ENCODE measurements at places on chromosomes 3 and 15. TPM values are rescaled to one million over a fixed set of nuclear protein-coding genes. Genes with fewer than 3 reads are reported as not detected.
A peak's percentile ranks its signal among the peaks of the same experiment; 100 is the strongest.

Gene REC114
- total RNA-seq: not detected

GRCh38 chr3:187974871-187975271 is 179.1 kb upstream of the LPP start:
- no peak overlapping the region for H3K4me3 ChIP-seq
- DNase-seq: no peak
- H3K36me3 ChIP-seq: no peaks in the 10 kb centered on the region
- peaks cover 4% of the 10 kb centered on the region for H3K27me3 ChIP-seq
- peaks cover 6% of the 10 kb centered on the region for H3K4me1 ChIP-seq

GRCh38 chr3:4771243-4771642 is 208.0 kb upstream of the BHLHE40 start:
- DNase-seq: no peak
- H3K4me1 ChIP-seq: peaks cover 5% of the 10 kb centered on the region
- H3K27ac ChIP-seq: no peak overlapping the region
- H3K36me3 ChIP-seq: peaks cover 3% of the 10 kb centered on the region

- H3K4me3 ChIP-seq: no peak overlapping the region
- peaks cover 14% of the 10 kb centered on the region for H3K4me1 ChIP-seq
- H3K36me3 ChIP-seq: no peaks in the 10 kb centered on the region
- H3K27me3 ChIP-seq: no peaks in the 10 kb centered on the region
Measured at GRCh38 chr15:85048430-85048829, 66.8 kb downstream of the PDE8A start.

Gene CHRM5
- total RNA-seq: not detected

Gene ZIC4
- total RNA-seq: not detected

GRCh38 chr3:180626844-180627243 is 24.9 kb downstream of the TTC14 start:
- no peak overlapping the region for H3K4me3 ChIP-seq
- no peaks in the 10 kb centered on the region for H3K4me1 ChIP-seq
- H3K27me3 ChIP-seq: no peaks in the 10 kb centered on the region

Gene TNIK
- total RNA-seq: 38.1 TPM

- no peaks in the 10 kb centered on the region for H3K36me3 ChIP-seq
- H3K4me1 ChIP-seq: peaks cover 34% of the 10 kb centered on the region
- DNase-seq: no peak
Measured at GRCh38 chr3:70067860-70068521, 68.5 kb downstream of the SAMMSON start.

Gene SLC2A2
- total RNA-seq: 1.9 TPM

Gene ATP13A4
- total RNA-seq: 10.2 TPM

DNA sequence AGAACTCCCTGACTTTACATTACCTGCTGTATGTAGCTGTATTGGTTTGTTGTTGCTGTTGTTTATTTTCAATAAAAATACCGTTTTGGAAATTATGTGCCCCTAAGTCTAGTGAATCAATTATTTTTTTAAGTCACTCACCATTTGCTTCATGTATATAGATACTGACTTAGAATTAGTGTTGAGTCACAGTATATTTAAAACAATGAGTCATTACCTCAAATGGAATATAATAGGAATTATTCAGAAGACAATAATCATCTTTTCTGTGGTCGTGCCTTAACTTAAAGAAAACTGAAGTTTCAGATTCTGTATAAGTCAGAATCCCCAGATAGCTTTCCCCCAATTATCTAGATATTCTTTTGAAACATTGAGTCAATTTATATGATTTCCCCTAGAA is 21.0 kb upstream of the ALDH1A2 start:
- no peak overlapping the region for H3K4me3 ChIP-seq
- H3K36me3 ChIP-seq: no peaks in the 10 kb centered on the region
- peaks cover 12% of the 10 kb centered on the region for H3K27me3 ChIP-seq

Gene ASB7
- total RNA-seq: 14.8 TPM

GRCh38 chr3:195365371-195365770 is 77.4 kb downstream of the ACAP2 start:
- no peak overlapping the region for H3K27ac ChIP-seq
- H3K27me3 ChIP-seq: no peaks in the 10 kb centered on the region
- no peaks in the 10 kb centered on the region for H3K4me1 ChIP-seq

DNA sequence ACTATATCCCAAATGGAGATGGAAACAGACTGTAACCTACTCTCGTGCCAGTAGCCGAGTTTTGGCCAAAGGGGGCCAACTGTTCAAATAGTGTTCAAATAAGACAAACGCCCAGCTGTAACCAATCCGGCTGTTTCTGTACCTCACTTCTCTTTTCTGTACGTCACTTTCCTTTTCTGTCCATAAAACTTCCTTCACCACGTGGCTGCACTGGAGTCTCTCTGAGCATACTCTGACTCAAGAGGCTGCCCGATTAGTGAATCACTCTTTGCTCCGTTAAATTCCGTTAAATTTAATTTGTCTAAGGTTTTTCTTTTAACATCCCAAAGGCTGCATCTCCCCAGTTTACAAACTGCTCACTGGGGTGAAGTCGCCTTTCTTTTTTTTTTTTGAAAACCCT is 219.2 kb upstream of the P2RY1 start:
- H3K36me3 ChIP-seq: no peaks in the 10 kb centered on the region
- peaks cover 5% of the 10 kb centered on the region for H3K4me1 ChIP-seq
- H3K4me3 ChIP-seq: no peak overlapping the region
- H3K27ac ChIP-seq: no peak overlapping the region
- no peaks in the 10 kb centered on the region for H3K27me3 ChIP-seq

DNA sequence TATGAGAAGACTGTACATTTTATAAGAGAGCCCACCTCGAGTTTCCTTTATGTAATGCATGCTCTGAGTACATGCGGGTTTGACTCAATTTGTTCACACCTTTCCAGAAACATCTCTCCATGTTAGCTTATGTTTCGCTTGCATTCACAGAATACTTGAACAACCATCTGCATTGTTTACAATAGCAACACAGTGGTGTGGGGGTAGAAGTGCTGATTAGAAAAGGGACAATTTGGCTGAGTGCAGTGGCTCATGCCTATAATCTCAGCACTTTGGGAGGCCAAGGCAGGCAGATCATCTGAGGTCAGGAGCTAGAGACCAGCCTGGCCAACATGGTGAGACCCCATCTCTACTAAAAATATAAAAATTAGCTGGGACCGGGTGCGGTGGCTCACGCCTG is 60.9 kb downstream of the NCEH1 start:
- no peaks in the 10 kb centered on the region for H3K36me3 ChIP-seq
- H3K27me3 ChIP-seq: no peaks in the 10 kb centered on the region
- no peak overlapping the region for H3K4me3 ChIP-seq
- peaks cover 6% of the 10 kb centered on the region for H3K4me1 ChIP-seq

DNA sequence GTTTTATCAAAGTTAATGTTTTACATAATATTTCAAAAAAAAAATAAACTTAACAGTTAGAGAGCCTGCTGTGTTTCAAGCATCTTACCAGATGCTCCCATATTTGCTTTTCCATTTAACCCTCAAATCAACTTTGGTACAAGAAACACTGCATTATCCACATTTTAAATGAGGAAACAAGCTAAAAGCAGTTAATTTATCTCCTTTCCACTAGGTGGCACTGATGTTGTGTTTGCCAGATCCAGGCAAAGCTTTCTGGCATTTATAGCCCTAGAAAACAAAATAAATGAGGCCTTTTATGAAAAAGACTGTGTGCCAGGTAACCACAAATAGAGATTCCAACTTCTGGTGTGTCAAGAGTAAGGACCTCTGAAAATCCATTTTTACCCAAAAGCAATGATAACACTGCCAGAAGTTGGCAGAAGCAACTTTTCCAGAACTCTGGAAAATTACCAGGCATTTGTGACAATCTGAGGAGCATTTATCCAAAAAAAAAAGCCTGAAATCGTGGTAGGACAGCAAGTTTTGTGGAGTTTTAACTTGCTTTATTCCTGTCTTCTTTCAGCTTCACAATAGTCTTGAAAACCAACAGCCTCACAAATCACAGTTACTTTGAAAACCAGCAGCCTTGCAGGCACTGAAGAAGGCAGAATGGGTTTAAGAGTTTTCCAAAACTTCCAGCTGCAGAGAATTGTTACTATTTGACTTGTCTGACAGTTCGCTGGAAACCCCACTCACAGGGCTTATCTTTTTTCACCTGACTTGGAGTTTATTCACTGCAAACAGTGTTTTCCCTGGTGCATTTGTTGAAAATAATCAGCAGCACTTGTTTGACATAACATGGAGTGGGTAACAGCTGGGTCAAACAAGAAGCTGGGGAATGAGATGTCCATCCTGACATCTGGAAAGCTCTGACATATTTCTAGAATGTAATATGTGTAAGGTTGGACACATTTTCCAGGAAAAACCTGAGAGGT is 9.2 kb downstream of the FAM162A start:
- peak overlapping the region; percentile 19 for H3K4me3 ChIP-seq
- peaks cover 8% of the 10 kb centered on the region for H3K36me3 ChIP-seq
- H3K4me1 ChIP-seq: peaks cover 4% of the 10 kb centered on the region
- H3K27ac ChIP-seq: peak overlapping the region; percentile 44

- H3K27me3 ChIP-seq: no peaks in the 10 kb centered on the region
- H3K4me3 ChIP-seq: no peak overlapping the region
- H3K36me3 ChIP-seq: peaks cover 15% of the 10 kb centered on the region
- peak overlapping the region; percentile 11 for H3K27ac ChIP-seq
- H3K4me1 ChIP-seq: peaks cover 8% of the 10 kb centered on the region
- no peak for DNase-seq
Measured at GRCh38 chr3:58258392-58259055, 20.9 kb downstream of the ABHD6 start.

Gene TLR9
- total RNA-seq: 0.22 TPM

- no peak for DNase-seq
- peaks cover 30% of the 10 kb centered on the region for H3K36me3 ChIP-seq
- H3K4me1 ChIP-seq: no peaks in the 10 kb centered on the region
Measured at GRCh38 chr3:142353571-142353970, 94.3 kb downstream of the XRN1 start.

- H3K36me3 ChIP-seq: peaks cover 6% of the 10 kb centered on the region
- no peak for DNase-seq
- peak overlapping the region; percentile 40 for H3K4me3 ChIP-seq
- H3K27ac ChIP-seq: no peak overlapping the region
Measured at GRCh38 chr3:72907131-72907711, 19.4 kb downstream of the GXYLT2 start.

DNA sequence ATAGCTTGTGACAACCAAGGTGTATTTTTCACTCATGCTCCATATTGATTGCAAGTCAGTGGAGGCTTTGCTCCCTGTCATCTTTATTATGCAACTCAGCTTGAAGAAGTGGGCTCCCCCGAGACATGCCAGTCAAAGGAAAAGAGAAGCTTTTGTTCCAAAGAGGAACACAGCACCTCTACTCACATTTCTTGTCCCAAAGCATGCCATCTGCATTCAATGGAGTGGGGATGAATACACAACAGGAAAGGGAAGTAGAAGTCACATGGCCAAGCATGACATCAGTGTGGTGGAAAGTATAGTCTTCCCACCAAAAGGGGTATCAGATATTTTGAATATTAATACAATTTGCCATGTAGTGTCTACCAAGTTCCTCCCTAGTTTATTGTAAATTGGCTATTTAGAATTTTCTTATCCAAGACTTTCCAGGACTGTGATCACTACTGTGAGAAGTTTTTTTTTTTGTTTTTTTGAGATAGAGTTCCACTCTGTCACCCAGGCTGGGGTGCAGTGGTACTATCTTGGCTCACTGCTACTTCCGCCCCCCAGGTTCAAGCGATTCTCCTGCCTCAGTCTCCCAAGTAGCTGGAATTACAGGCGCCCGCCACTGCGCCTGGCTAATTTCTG is 114.5 kb downstream of the GMPS start:
- no peaks in the 10 kb centered on the region for H3K27me3 ChIP-seq
- H3K4me1 ChIP-seq: no peaks in the 10 kb centered on the region
- no peak for DNase-seq

Data from type B pancreatic cell (in vitro differentiated cells).